CD4-positive, alpha-beta T cell treated with Interleukin-6 for 4 hours (primary cell): ENCODE measurements at places on chromosomes 11 and 22.
A peak's percentile ranks its signal among the peaks of the same experiment; 100 is the strongest.

GRCh38 chr22:48217596-48217995, 1455.1 kb downstream of the TBC1D22A start:
- DNase-seq, result no peak

- peak; percentile 85 for DNase-seq
These were observed 28.2 kb downstream of the KCTD17 start for GRCh38 chr22:37079668-37080171.

DNA sequence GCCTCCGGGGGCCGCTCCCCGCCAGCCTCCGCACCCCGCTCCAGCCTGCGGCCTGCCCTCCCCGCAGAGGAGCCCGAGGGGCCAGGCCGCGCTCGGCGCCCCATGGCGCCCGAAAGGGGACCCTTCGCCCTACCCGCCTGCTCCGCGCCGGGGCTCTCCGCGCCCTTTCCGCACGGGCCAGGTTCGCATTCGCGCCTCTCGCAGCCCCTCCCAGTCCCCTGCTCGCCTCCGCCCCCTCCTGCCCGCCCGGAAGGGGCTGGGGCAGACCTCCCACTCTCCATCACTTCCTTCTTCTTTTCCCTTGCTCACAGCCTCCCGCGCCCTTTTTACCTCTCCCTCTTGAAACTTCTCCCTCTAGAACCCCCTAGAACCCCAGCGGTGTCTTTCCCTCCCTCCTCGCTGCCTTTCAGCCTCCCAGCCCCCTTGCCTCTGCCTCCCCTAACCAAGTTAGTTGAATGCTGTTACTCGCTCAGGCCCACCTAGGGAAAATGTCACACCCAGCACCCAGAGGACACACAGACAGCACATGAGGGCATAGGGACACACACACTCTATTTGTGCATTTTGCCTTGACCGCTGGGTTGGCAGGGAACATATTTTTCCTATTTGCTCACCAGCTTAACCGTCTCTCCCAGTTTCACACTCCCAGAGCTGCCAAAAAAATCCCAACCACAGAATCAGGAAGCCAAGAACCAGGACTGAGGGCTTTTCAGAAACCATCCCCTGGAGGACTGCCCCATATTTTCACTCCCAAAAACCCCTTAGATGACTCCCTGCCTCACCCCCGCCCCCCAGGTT, at the start of gene SLC43A3:
TSS of gene SLC43A3 (minus strand) at position 193 of the 798 bp plus-strand sequence. CDS start 949 bp downstream, outside the sequence.
- DNase-seq, result peak; percentile 79

- no peak for DNase-seq
These were observed 678 bp downstream of the CD248 start for GRCh38 chr11:66315921-66316811.

- DNase-seq, result no peak
These were observed 26.7 kb downstream of the SERGEF start for GRCh38 chr11:17986007-17986710.

GRCh38 chr11:10414659-10415058, 40.4 kb upstream of the AMPD3 start:
- peak; percentile 48 for DNase-seq

GRCh38 chr11:63804259-63804658, 9.0 kb upstream of the SPINDOC start:
- DNase-seq, result no peak

GRCh38 chr11:115291325-115291724, 212.9 kb downstream of the CADM1 start:
- DNase-seq, result no peak

DNA sequence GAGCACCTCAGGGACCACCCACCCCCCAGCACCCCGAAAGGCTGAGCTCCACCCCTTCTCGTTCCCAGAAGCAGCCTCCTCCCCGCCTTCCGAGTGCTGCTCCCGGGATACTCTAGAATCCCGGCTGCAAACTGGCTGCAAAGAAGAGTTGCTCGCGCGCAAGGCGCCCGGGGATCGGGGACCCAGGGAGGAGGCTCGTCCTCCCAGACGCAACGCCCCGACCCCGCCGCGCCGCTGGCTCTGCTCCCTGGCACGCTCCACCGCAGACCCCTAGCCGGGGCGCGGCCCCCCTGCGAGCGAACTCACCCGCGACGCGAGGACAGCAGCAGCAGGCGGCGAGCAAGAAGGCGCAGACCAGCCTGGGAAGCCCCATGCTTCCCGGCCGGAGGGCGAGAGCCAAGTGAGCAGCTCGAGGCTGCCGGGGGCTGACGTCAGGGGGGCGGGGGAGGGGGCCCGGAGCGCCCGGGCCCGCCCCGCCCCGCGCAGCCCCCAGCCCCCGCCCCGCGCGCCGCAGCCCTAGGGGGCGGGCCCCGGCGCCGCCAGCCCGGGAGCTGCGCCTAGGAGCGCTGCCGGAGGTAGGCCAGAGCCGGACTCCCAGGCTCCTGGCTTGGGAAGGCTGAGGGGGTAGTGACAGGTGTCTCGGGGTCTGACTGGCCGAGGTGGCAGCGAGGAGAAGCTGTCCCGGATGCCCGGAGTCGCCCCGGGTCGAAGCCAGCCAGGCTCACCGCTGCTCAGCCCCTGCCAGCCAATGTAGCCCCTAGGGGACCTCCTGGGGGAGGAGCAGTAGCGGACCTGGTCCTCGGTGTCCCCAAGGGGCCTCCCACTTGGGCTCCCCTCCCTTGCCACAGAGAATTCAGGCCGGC, at the start of gene MCAM:
TSS of gene MCAM (minus strand) at position 402 of the 863 bp plus-strand sequence. CDS start at position 373, 29 bp downstream.
- no peak for DNase-seq

DNA sequence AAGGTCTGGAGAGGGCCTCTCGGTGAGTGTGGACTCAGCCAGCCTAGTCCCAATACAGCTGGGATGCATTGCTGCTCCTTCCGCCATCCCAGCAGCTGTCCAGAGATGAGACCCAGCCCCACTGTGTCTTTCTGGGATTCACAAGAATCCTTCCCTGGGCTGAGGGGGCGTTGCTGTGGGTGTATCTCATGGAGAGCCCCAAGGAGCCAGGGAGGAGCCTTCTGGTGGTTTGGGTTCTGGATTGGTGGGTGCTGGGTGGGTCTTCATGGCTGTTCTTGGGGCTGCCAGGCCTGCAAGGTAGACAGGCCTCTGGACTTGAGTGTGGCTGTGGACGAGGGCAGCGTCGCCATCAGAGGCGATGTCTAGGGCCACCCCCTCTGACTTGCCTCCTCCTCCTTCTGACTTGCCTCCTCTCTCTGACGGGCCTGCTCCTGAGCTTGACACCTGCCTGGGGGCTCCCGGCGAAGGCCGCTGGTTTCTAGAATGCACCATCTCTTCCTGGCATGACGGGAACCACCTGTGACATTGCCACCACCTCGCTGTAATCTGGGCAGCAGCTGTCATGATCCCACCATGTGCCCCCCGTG, 17.2 kb downstream of the KCNQ1 start:
- no peak for DNase-seq

GRCh38 chr22:22721681-22722354, 77.4 kb downstream of the GGTLC2 start:
- peak; percentile 59 for DNase-seq

DNA sequence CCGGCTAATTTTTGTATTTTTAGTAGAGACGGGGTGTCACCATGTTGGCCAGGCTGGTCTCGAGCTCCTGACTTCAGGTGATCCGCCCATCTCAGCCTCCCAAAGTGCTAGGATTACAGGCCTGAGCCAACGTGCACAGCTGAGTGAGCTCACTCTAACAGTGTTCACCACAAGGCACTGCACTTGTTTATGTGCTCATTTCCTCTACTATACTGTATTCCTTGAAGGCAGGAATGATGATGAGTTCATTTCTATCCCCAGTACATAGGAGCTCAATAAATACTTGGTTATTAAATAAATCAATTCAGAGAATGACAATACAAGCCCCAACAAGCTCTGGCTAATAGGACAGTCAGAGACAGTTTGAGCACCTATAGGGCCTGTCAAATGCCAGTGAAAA, 29.1 kb downstream of the ALG8 start:
- no peak for DNase-seq
